ENCODE measurements at places on chromosomes 6 and 20.
A peak's percentile ranks its signal among the peaks of the same experiment; 100 is the strongest.

- no peak for DNase-seq
Observed at GRCh38 chr6:63713332-63713731, 77.7 kb downstream of the PHF3 start.

GRCh38 chr6:138688580-138688979 is 85.0 kb upstream of the CCDC28A start:
- no peak for DNase-seq

GRCh38 chr20:3133155-3133554 is 26.5 kb downstream of the FASTKD5 start:
- DNase-seq, result no peak

- DNase-seq, result peak; percentile 92
Observed at GRCh38 chr20:36153736-36154699, 522 bp upstream of the EPB41L1 start.

DNA sequence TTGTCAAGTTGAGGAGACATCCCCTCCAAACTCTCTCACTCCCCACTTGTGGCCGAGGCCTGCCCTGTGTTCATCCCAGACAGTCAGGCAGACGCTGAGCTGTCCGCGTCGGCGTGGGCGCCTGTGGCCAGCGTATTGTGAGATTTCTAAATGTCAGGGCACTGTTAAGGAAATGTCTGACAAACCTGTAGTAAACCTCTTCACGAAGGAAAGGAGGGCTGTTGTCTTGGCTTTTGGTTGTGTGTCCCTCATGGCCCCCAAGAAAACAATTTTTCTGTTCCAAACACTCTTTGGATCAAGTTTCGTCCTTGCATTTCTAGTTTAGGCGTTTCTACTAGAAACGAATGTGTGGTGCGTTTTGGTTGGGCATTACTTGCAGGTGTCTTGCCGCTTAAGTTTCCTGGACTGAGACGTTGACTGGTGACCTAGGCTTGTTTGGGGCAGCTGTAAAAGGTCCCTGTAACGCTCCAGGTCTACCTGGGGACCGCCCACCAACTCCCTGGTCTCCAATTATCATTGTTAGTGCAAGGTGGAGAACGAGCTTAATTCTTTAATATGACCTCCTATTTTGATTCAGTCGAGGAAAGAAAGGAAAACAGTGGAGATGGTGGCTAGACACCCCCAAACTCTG is 8.7 kb upstream of the POU3F2 start:
- no peak for DNase-seq

- no peak for DNase-seq
Observed at GRCh38 chr20:16313917-16314316, 259.3 kb downstream of the KIF16B start.

All from left cardiac atrium (tissue), 4 donors.